ENCODE measurements at places on chromosomes 4 and X. TPM values are rescaled to one million over a fixed set of nuclear protein-coding genes. Genes with fewer than 3 reads are reported as not detected.

Gene CXCL1
- total RNA-seq = 0.74 TPM

Gene RHOXF1
- not detected for total RNA-seq

Gene RNF113A
- total RNA-seq = 10.2 TPM

Gene TMEM271
- not detected for total RNA-seq

Gene SSX4B
- total RNA-seq = not detected

Gene F8A2
- total RNA-seq = not detected

Gene GYPE
- 1.5 TPM for total RNA-seq

Gene RHOH
- 4.2 TPM for total RNA-seq

Gene RIBC1
- 0.19 TPM for total RNA-seq

Gene EOLA2
- 23.0 TPM for total RNA-seq

Gene MSX1
- 7.0 TPM for total RNA-seq

Gene TMEM150C
- total RNA-seq = 9.7 TPM

Gene RHOXF2B
- total RNA-seq = not detected

Gene CENPE
- total RNA-seq = 2.2 TPM

Gene LONRF3
- total RNA-seq = 3.1 TPM

Gene TMPRSS11A
- not detected for total RNA-seq

Gene HELT
- not detected for total RNA-seq

Gene CT45A5
- not detected for total RNA-seq

Gene MTNR1A
- total RNA-seq = not detected

Gene GPR119
- total RNA-seq = not detected

Gene CD99
- 369 TPM for total RNA-seq

Gene ZNF718
- total RNA-seq = 6.3 TPM

Gene HAND2
- 3.5 TPM for total RNA-seq

Gene DCAF4L1
- 0.33 TPM for total RNA-seq

Gene FREM3
- not detected for total RNA-seq

Gene NPY5R
- 7.4 TPM for total RNA-seq

Gene USP27X
- 4.1 TPM for total RNA-seq

Gene LRAT
- not detected for total RNA-seq

Gene OTUD5
- total RNA-seq = 36.0 TPM

Gene SORBS2
- total RNA-seq = 139 TPM

Gene VCX
- total RNA-seq = not detected

Gene TLR2
- 39.8 TPM for total RNA-seq

Gene HSFX1
- 1.4 TPM for total RNA-seq

Gene DCHS2
- 0.28 TPM for total RNA-seq

Gene PNMA5
- total RNA-seq = not detected

Gene COL4A6
- 3.9 TPM for total RNA-seq

Gene ITM2A
- 67.0 TPM for total RNA-seq

Gene PLS3
- 332 TPM for total RNA-seq

Gene ZNF732
- 0.23 TPM for total RNA-seq

Gene DKK2
- total RNA-seq = 1.4 TPM

Gene TCP11X2
- not detected for total RNA-seq

Gene TKTL2
- total RNA-seq = not detected

Gene EDA2R
- total RNA-seq = 3.9 TPM

Gene SLC10A6
- total RNA-seq = 2.8 TPM

Gene RFC1
- total RNA-seq = 33.1 TPM

Gene NLGN3
- 2.3 TPM for total RNA-seq

Gene PASD1
- not detected for total RNA-seq

Gene SUPT20HL1
- 0.69 TPM for total RNA-seq

Gene ERCC6L
- total RNA-seq = 0.05 TPM

Gene SPANXN3
- total RNA-seq = not detected

Gene USP17L18
- not detected for total RNA-seq

Gene IL2RG
- 2.6 TPM for total RNA-seq

Gene HERC5
- total RNA-seq = 3.7 TPM

Gene CXXC4
- total RNA-seq = 0.14 TPM

Gene EMD
- total RNA-seq = 61.8 TPM

Gene NEK1
- total RNA-seq = 19.2 TPM

Gene ANK2
- total RNA-seq = 161 TPM

Gene KLHL4
- 4.0 TPM for total RNA-seq
